ENCODE measurements at places on chromosomes 11 and 22.
A peak's percentile ranks its signal among the peaks of the same experiment; 100 is the strongest.

GRCh38 chr11:75931124-75931523 lies 116.1 kb downstream of the UVRAG start:
- DNase-seq, result peak; percentile 48

DNA sequence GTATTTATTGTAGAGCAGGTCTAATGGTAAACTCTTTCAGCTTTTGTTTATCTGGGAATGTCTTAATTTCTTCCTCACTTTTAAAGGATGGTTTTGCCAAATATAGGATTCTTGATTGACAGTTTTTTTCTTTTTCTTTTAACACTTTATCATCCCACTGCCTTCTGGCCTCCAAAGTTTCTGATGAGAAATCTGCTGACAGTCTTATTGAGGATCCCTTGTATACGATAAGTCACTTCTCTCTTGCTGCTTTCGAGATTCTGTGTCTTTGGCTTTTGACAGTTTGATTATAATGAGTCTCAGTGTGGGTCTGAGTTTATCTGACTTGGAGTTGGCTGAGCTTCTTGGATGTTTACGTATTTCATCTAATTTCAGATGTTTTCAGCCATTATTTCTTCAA lies 6.7 kb upstream of the TSKU start:
- no peak for DNase-seq

DNA sequence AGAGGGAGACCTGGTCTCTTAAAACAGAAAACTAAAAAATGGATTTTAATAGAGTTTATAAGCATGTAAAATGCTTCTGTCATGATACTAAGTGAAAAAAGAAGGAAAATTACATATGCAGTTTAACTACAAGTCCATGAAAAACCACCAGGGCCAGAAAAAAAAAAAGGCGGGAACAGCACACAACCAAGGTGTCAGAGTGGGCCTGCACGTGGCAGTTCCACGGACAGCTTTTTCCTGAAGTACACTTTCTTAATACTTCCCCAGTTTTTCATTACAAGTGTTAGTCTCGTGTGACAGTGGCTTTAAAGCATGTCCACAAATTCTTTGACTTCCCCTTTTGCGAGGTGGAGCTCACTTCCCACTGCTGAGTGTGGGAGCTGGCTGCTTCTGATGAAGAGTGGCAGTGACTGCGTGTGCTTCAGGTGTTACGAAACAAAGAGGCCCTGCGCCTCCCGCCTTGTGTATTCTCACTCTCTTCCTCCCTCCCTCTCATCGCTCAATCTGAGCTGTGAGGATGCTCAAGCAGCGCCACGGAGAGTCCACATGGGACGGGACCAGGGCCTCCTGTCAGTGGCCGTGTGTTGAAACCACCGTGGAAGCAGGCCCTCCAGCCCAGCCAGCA lies 16.4 kb downstream of the PPM1F start:
- DNase-seq, result no peak

DNA sequence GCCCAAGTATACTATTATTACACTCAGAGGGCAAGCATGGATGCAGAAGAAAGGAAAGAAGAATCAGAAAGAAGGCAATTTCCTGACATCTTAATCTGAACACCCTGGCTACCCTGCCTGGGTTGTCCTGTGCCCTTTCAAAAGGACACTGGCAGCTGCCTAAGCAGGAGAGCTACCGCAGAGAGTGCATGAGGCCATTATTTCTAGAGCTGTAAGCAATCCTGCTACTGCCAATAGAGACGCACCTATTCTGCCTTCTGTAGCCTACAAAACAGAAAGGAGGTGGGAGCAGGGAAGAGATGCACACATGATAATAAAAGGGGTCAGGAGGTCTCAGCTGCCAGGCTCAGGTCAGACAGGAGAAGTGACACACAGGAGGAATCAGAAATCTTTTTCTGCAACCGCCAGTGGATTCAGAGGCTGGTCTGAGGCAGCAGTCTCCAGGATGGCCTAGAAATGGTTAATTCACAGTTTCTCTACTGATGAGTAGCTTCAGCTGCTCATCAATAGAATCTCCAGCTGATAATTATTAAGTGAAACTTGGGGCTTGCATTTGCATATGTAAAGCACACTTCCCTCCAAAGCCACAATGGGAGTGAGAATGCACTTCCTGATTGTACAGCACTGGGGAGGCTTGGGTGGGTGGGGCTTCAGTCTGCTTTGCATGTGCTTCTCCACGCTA lies 253.9 kb downstream of the LARGE1 start:
- DNase-seq, result no peak

DNA sequence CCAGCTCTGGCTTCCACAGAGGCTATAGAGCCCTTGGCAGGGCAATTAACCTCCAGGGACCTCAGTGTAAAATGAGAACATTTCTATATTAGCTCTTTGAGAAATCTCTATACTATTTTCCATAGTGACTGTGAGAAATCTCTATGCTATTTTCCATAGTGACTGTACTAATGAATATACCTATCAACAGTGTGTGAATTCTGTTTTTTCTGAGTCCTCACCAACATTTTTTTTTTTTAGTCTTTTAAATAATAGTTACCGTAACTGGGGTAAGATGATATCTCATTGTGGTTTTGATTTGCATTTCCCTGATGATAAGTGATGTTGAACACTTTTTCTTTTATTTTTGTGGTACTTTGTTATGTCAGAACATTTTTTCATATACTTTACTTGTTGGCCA lies 7.0 kb upstream of the MTNR1B start:
- no peak for DNase-seq

DNA sequence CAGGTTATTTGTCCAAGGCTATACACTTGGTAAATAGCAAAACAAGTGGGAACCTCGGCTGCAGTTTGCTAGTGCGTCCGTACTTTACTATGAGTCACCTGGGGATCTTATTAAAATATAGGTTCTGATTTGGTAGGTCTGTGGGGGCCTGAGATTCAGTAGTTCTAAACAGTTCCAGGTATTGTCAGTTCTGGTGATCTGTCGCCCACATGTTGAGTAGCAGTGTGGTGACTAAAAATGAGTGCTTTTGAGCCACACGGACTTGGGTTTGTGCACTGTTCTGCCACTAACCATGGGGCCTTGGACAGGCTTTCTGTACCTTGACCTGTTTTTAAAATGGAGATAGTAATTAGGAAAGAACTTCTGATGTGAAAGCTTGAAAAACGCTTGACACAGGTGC lies 15.7 kb downstream of the FBXO7 start:
- no peak for DNase-seq

GRCh38 chr11:108142304-108142703 lies 20.9 kb downstream of the ACAT1 start:
- DNase-seq, result no peak

- DNase-seq, result no peak
Measured at GRCh38 chr11:35711173-35711910, 48.8 kb downstream of the TRIM44 start.

- DNase-seq, result no peak
Measured at GRCh38 chr11:133553885-133554740, 21.8 kb upstream of the OPCML start.

DNA sequence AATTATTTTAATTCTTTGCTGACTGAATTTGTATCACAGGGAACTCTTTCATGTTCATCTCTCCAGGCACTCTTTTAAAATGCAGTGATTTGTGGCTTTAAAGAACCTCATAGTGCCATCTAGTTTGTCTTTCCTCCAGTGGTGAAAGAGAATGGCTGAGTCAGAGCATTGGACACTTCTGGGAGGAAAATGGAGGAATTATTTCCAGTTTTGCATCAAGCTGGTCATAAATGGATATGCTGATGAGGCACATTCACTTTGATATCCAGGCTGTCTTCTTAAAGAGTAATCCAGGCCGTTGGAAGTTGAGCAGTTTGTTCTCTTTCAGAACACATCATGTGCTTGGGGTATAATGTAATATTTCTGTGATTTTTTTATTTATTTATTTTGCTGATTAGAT lies 273.7 kb downstream of the DDX10 start:
- peak; percentile 18 for DNase-seq

DNA sequence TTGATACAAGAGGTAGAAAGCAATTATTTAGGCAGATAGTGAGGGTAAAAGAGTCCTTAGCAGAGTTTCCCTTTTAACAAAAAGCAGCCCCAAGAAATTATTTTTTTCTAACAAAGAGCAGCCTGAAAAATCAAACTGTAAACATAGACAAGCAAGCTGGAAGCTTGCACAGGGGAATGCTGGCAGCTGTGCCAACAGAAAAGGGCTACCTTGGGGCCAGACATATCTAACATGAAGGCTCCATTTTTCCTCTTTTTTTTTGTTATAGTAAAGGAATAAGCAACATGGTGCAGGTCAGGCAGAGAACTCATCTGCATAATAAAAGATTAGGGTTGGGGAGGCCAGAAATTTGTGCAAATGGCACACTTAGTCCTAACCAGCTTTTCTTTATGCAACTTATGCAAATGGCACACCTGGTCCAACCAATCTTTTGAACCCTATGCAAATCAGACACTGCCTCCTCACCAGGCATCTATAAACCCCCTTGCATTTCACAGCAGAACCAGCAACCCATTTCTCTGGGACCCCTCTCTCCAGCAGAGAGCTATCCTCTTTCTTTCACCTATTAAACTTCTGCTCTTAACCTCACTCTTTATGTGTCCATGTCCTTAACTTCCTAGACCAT lies 41.8 kb downstream of the PDGFD start:
- no peak for DNase-seq

GRCh38 chr11:2532704-2533586 lies 88.1 kb downstream of the KCNQ1 start:
- peak; percentile 89 for DNase-seq

DNA sequence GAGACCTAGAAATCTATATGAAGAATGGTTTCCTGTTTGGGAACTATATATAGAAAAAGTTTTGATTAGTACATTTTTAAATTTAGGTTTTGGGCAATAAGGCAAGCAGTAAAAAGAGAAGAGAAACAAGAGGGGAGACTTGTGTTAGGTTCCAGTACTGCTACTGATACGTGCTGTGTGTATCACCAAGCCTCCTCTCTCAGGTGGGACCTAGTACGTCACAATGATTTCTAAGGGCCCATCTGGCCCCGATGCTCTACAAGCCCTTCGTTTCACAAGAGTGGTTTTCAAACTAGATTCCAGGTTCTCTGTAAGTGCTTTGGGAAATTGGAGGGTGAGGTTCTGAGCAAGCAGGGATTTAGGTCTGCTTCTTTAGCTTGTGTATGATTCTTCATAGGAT lies 39.2 kb downstream of the USP35 start:
- DNase-seq, result no peak

DNA sequence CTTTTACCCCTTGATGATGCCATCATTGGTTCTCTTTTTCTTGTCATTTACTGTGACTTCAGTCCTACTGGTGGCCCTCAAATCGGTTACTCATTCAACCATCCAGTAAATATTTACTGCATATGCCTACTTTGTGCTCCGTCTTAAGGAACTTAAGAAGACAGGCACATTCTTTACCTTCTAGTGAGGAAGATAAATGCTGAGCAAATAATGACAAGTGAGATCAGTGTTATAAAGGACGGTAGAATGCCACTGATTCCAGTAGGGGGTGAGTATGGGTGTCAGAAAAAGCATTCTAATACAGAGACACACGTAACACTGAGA lies 1.6 kb downstream of the ANKRD42 start:
- peak; percentile 36 for DNase-seq

GRCh38 chr11:62602141-62603071 lies 741 bp upstream of the MTA2 start:
- no peak for DNase-seq

DNA sequence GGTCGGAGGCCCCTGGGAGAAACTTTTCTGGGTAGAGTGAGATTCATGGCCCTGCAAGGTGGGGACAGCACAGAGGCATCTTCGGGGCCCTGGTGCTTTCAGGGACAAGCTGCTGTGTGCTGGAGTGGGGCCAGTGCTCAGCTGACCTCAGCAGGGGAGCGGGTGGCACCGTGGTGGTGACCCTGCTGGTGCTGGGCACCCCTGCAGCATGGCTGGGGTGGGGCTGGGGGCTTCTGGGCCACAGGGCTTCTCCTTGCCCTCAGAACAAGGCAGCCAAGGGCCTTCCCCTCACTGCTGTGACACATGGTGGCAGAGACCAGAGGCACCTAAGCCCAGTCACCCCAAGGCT lies 24.9 kb upstream of the GNB1L start:
- DNase-seq, result no peak

DNA sequence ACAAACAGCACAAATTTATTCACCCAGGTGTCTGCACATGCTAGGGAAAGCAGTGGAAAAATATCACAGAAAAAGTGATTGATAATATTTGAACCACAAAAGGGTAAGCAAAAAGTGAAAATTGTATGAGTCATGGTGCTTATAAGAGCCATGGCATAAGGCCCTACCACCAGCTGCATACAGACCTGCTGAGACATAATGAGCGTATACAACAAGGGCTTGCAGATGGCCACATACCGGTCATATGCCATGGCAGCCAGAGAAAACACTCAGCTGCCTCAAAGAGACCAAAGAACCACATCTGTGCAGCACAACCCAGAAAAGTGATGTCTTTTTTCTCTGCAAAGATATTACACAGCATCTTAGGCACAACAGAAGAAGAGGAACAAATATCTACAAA lies 71.4 kb upstream of the OR9G4 start:
- DNase-seq, result no peak

GRCh38 chr22:32743046-32743445 lies 58.5 kb upstream of the TIMP3 start:
- DNase-seq, result no peak

DNA sequence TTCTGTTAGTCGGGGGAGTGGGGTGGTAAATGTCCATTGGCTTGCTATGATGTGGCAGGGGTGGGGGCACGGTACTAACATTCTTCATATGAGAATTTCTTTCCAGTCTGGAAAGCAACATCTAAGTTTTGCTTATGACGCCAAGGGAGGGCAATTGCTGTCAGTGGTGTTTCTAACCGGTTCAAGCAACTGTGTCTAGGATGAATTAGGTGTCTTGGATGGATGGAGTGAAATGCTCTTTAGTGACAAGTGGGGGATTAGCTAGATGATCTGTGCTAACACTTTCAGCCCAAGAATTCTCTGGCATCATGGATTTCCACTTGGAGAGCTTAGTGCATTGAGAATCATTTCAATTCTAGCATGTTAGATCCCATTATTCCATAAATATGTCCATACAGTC lies 262.6 kb upstream of the SORL1-AS1 start:
- DNase-seq, result no peak

DNA sequence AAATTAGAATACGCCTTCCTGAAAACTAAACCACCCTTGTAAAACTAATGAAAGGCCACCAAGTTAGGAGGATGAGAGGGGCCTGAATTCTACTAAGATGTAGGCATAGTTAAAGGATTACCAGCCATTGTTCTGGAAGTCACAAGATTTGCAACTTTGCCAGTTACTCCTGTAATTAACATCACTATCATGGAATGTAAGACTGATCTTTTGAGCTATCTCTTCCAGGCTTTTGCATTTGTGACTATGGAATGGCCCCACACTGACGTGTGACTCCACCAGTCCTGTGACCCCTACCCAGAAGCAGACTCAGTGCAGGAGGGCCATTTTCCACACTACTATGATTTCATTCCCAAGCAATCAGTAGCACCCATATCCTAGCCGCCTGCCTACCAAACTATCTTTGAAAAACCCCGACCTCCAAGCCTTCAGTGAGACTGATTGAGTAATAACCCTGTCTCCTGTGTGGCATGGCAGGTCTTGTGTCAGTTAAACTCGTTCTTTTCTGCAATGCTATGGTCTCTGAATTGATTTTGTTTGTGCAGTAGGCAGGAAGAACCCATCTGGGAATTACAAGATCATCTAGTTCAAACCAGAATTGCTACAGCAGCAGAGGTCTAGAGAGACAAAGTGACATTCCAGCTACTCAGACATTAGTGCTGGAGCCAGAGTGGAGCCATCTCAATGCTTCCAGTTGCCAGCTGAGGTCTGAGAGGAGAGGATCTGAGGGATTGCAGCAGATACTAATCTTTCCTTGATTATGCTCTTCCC lies 1.9 kb upstream of the CTSF start:
- DNase-seq, result no peak
